ENCODE measurements at places on chromosomes 2 and 18.

GRCh38 chr2:178005756-178006155 lies 66.8 kb downstream of the PDE11A start:
- DNase-seq: no peak

- no peak for DNase-seq
Measured at GRCh38 chr2:179340678-179341077, 76.0 kb upstream of the SESTD1 start.

- DNase-seq: no peak
Measured at GRCh38 chr2:212392544-212392943, 146.1 kb downstream of the ERBB4 start.

DNA sequence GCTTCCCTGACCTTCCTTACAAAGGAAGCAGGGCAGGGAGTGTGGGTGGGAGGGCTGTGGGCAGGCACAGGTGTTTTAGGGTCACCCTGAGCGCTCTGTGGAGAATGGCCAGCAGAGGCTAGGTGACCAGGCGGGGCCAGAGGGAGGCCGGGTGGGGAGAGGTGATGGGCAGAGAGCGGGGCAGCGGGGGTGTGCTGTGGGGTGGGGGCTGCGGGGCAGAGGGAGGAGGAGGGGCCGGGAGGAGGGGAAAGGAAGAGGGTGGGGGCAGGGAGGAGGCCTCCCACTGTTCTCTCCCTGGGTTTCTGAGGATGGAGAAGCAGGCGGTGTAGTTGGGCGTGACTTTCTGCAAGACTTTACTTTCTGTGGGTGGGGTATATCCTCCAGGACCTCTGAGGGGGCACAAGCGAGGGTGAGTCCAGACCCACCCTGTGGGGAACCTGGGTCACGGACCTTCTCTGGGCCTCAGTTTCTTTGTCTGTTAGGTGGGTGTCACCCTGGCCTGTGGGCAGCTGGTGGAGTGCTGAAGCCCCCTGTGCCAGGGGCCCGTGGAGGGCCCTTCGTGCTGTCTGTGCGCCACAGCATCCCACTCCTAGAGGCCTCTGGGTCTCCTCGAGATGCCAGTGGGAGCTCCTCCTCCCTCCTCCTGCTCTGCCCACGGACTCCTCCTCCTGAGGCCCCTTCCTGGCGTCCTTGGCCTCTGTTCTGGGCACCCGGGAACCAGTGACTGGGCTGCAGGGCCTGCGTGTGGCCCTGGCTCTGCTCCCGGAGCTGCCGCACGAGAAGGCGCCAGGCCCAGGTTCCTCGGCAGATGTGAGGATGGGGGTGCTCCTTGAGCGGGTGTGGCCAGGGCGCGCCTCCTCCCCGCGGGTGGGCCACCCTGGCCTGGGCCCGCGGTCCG lies 6.3 kb upstream of the NEU4 start:
- no peak for DNase-seq

DNA sequence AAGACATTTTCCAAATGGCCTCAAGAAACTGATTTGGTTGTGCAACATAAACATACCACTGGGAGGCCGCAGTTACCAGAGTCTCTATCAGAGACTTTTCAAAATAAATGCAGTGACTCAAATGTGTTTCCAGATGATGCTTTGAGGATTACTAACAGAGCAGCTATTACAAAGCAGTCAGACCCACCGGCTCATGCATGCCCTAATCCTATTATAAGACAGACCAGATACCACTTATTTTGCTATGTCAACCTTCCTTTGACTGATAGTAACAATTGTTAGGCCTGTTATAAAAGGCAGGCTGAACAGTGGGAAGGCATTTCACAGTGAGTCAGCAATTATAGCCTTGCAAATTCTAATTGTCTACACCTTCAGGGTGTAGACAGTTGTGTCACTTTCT lies 217.7 kb downstream of the LRRTM1 start:
- DNase-seq: no peak

DNA sequence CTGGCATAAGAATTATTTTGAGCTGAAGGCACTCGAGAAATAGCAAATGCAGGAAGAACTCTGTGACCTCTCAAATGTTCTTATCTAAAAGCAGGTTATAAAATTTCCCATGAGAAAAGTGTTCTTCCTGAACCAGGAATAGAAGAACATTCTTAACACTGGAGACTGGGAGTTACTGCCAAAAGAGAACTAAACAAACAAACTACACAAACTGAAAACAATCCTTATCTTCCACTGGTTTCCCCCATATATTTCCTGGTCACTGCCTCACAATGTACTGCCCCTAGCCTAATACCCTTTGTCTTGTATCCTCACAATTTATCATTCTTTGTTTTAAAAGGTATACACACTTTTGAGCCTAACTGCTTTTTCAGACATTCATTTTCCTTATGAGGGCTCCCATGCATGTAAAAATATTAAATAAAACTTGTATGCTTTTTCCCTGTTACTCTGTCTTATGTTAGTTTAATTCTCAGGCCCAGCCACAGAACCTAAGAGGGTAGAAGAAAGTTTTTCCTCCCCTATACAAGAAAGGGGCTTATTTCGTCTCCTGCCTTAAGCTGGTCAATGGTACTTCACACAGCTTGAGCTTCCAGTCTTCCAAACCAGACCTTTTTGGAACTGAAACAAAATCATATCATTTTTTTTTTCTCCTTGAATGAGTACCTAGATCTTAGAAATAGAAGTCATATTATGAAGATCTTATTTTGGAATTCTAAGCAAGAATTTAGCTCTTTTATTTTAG lies 110.6 kb downstream of the MSTN start:
- no peak for DNase-seq

DNA sequence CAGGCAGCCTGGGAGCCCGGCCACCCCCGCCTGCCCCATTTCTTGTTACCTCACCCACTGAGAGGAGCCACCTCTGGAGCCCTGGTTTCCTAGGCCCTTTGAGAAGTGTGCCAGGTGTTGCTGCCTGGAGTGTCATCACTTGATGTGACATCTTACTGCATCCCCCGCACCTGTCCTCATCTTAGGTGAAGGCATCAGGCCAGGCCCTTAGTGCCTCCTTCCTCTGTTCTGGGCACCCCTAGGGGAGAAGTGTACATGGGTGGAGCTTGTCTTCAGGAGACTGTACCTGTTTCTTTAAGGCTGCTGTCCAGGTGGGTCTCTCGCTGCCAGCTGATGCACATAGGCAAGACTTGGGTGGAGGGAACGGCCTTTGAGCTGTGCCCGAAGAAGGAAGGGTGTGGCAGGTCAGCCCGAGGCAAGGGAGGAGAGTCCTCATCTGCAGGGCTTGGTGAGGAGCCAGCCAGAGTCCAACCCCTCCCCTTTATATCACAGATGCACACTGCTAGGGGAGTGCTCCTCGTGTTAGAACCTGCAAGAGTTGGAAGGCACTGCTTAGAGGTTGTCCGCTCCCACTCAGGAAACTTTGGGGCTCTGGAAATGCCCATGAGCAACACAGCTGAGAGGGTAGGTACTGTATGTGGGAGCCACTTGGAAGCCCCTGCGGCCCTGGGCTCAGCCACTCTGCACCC lies 45.9 kb downstream of the NCK2 start:
- no peak for DNase-seq

DNA sequence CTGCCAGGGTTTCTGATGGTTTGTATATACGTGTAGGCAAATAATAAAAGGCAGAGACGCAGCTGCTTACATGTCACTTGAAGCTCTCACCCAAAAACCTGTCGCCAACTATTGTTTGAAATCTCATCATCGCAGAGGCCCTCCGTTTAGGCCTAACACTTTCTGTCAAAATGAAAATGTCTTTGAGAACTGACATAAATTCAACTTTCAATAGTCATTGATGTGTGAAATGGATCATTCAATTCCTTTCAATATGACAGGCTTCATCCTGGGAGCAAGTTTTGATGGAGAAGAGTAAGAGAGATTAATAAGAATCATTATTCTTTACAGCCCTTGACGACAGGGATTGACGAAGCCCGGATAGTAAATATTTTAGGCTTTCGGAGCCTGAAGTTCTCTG lies 2.7 kb downstream of the ACTG2 start:
- no peak for DNase-seq

DNA sequence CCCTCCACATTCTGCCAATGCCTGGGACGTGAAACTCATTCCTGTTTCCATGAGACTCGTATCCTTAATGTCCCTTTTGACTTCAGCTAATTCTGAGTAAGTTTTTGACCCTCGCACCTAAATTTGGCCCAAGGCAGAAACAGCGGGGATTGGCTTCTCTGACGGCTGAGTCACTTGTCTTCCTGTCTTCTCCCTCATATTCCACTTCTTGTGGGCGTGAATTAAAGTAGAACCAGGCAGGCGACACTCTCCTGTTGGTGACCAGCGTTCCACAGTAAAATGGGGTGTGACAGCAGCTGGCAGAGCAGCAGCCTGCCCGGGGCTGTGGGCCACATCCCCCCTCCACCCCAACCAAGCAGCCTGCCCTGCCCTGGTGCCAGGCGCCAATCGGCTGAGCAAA lies 15.5 kb downstream of the TTC32 start:
- no peak for DNase-seq

GRCh38 chr18:63287691-63288220 lies 31.8 kb downstream of the BCL2 start:
- DNase-seq: no peak

DNA sequence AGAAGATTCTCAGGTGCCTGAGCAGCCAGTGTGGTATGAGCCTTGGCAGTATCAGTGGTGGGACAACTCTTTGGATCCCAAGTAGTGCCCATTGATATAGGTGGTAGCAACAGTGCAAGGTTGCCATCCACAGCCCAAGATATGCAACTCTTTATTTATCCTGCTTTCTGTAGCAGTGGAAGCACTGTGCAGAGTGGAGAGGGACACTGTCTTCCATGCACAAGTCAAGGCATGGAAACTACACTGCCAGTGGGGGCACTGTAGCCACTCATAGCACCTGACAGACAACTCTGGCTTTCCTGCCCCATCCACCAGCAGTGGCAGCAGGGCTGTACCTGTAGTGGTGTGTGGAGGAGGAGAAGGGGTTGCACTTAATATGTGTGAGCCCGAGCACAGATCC lies 409.6 kb upstream of the TMEFF2 start:
- DNase-seq: no peak

DNA sequence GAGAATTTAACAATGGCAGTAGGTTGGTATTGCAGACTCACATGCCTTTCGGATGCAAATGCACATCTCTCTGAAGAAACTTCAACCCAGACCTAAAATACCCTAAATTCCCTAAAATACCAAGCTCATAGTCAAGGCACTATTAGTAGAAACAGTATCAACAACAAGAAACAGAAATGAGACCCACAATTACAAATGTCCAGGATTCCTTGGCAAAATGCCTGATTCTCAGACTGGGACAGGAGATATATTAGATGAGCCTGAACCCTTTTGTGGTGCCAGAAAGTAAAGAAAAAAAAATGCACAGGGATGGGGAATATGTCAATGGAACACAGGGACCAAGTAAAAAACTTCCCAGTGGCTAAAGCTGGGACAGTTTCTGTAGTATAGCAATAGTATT lies 77.2 kb downstream of the NAT8 start:
- DNase-seq: no peak

DNA sequence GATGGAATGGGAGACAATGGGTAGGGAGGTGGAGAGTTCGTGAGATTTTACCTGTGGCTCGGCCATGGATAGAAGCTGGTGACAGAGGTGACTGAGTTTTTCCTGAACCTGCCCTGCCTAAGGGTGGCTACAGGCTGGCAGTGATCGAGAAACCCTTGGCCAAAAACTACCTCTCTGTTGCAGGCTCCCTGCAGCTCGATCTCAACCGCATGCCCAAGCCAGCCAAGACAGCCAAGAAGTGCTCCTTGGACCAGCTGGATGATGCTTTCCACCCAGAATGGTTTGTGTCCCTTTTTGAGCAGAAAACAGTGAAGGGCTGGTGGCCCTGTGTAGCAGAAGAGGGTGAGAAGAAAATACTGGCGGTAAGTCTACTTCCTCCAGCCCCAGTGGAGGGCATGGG lies 225.5 kb downstream of the DYSF start:
- no peak for DNase-seq

- DNase-seq: no peak
Measured at GRCh38 chr2:3839476-3839875, 136.1 kb downstream of the DCDC2C start.

GRCh38 chr2:202172439-202173211 lies 65.8 kb downstream of the SUMO1 start:
- no peak for DNase-seq

- DNase-seq: no peak
Measured at GRCh38 chr2:202113571-202114142, 40.6 kb downstream of the KIAA2012 start.

DNA sequence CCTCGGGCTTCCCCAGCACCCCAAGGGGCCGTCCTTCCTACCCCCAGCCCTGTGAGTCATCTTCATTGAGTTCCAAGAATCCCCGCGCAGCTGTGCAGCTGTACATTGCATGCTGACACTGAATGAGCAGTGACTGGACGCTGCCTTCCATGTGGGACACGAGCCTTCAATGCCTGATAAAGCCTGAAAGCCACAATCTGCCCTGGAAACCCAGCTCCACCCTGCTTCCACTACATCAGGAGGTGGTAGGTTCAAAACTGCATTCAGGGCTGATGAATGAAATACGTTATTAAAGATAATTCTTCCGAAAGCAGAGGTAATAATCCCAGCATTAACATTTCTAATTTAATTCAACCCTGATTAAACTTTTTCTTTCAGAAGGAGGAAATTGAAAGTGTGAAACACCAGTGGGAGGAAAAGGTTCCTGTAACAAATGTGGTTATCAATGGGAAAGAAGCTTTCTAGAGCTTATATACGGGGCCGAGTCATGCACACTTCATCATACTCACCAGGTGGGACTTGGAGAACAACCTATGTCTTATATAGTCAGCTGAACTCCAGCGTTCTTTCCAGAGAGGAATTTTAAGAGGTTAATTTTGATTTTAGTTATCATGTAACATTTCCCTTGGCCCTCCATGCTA lies 360.1 kb downstream of the LPIN1 start:
- peak; percentile 4 for DNase-seq

DNA sequence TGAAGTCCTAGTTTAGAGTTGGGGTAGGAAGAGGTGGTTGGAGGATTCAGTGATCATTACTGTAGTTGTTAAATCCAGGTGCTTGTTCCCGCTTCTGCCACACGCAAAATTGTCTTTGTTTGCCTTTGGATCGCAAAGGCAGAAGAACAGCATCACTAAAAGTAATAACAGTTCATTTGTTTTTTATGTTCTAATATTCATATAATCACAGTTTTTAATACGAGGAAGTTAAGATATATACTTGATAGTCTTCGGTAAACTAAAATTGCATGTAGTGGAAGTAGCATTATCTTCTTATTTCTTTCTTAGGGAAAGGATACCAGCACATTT lies 365 bp downstream of the NDUFB3 start:
- no peak for DNase-seq

GRCh38 chr2:100404411-100404810 lies 13.1 kb downstream of the CHST10 start:
- DNase-seq: no peak

GRCh38 chr2:68689553-68690537 lies 44.8 kb upstream of the ARHGAP25 start:
- no peak for DNase-seq

DNA sequence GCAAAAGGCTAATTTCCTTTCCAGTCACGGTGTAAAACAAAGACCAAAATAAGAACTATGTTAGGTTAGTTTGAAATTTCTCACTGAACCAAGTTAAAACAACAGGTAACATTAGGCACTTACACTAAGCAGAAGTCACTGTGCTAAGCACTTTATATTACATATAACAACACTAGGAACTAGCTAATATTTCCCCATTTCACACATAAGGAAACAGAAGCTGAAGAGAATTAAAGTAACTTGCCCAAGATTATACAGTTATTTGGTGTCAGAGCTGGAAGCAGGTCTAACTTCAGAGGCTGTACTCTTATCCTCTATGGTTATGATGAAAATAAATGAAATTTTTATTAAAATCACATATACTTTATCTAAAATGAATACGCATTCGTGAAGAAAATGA lies 5.9 kb downstream of the ITSN2 start:
- no peak for DNase-seq

Measured in stimulated activated CD4-positive, alpha-beta T cell treated with anti-CD3 and anti-CD28 coated beads, TNF-alpha, amount 100 ng/mL, for 1 hour (primary cell).